ENCODE measurements at places on chromosomes 3 and 15.

DNA sequence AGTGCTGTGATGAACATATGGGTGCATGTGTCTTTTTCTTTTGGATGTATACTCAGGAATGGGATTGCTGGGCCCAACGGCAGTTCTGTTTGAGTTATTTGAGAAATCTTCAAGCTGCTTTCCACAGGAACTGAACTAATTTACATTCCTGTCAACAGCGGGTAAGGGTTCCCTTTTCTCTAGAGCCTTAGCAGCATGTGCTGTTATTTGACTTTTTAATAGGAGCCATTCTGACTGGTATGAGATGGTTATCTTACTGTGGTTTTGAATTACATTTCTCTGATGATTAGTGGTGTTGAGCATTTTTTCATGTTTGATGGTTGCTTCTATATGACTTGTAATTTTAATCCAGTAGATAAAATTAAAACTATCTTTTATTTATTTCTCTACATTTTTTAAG is 1168.6 kb upstream of the ALCAM start:
- DNase-seq: no peak

GRCh38 chr3:108391917-108392593 is 95.7 kb downstream of the HHLA2 start:
- no peak for DNase-seq

GRCh38 chr3:164190566-164190965 is 887.7 kb downstream of the SI start:
- DNase-seq: no peak

DNA sequence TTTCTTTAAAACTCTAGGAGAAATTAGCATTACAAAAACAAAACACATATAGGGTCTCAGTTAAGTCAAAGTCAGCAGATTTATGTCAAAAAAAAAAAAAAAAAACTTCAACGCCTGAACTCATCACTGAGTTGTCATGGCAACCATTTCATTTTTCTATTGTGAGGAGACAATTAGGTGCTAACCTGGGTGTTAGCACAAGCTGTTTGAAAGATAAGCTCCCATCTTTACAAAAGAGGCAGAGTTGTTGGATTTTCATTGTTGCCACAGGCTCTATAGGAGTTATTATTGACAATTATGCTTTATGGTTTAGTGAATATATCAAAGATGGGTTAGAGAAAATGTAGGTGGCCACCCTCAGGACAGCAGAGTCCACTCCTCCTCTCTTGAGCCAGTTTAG is 806.9 kb downstream of the GRM7 start:
- no peak for DNase-seq

- DNase-seq: no peak
These were observed 118.7 kb downstream of the CHRNA7 start for GRCh38 chr15:32148833-32149555.

- DNase-seq: no peak
These were observed 399.3 kb downstream of the FOXP1 start for GRCh38 chr3:71184252-71184651.

- no peak for DNase-seq
These were observed 146.2 kb upstream of the NR2F2 start for GRCh38 chr15:96184297-96184696.

- DNase-seq: no peak
These were observed 4.0 kb downstream of the SOX2 start for GRCh38 chr3:181715571-181716340.

DNA sequence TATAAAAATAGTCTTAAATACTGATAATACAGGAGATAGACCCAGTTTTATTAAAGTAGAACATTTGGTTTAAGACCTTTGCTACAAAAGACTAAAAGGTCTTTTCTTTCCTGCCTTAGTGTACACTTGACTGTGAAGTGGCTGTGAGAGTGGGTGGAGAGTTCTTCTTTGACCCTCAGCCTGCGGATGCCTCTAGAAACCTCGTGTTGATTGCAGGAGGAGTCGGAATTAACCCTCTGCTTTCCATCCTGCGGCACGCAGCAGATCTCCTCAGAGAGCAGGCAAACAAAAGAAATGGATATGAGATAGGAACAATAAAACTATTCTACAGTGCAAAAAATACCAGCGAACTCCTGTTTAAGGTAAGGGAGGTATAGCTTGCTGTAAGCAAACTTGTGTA is 36.5 kb downstream of the OXNAD1 start:
- DNase-seq: no peak

- no peak for DNase-seq
These were observed 599.6 kb downstream of the GBE1 start for GRCh38 chr3:81161851-81162250.

GRCh38 chr3:74080056-74080461 is 455.3 kb upstream of the PDZRN3 start:
- no peak for DNase-seq

- no peak for DNase-seq
These were observed 157.4 kb upstream of the NPHP3 start for GRCh38 chr3:132879656-132880055.

GRCh38 chr3:107990433-107990832 is 100.4 kb downstream of the CD47 start:
- DNase-seq: no peak

- DNase-seq: no peak
These were observed 27.6 kb downstream of the PLXNB1 start for GRCh38 chr3:48402281-48402732.

DNA sequence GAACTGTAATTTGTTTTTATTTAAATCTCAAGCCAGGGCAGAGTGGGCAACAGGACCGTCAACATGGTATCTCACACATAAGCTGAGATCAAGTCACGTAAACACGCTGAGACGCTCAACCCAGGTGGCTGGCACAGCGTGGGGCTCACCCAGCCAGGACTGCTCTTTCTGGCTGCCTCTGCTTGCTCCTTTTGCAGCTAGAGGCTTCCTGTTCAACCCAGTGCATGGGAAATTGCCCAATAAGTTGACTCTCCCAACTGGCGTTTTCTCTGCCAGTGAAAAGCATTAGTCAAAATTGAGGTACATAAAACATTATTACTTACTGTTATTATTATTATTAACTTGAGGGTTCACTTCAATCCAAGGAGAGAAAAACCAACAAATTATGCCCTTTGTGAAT is 398.1 kb downstream of the NR2F2 start:
- no peak for DNase-seq

DNA sequence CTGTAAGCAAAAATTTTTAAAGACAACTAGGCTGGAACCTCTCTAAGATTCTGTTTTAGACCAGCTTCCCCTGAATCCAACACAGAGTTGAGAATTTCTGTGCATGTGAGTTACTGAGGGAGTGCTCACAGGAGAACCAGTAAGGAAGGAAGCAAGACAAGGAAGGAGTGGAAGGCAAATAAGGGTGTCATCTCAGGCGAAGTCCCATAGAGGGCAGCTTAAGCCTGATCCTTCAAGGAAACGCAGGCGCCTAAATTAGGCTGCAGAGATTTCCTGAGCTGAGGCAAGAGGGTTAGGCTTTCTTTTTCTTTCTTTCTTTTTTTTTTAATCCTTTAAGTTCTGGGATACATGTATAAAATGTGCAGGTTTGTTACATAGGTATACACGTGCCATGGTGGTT is 36.2 kb upstream of the COL6A6 start:
- DNase-seq: no peak

- DNase-seq: no peak
These were observed 205.9 kb upstream of the CDIN1 start for GRCh38 chr15:36373550-36373949.

DNA sequence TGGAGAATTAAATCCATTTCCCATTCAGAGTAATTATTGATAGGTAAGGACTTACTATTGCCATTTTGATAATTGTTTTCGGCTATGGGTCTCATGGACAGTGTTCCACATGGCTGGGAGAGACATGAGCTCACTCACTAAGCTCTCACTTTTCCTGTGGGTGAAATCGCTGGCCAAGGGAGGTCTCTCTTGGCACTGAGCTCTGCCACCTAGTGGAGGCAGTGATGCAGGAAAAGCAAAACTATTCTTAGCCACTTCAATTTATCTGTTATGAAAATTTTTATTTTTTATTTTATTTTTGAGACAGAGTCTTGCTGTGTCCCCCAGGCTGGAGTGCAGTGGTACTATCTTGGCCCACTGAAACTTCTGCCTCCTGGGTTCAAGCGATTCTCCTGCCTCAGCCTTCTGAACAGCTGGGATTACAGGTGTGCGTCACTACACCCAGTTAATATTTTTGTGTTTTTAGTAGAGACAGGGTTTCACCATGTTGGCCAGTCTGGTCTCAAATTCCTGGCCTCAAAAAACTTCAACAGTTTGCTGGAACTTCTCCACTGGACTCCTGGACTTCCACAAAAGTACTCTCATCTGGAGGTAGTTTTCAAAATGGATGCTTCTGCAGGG is 4.7 kb upstream of the RNF13 start:
- DNase-seq: peak; percentile 25

DNA sequence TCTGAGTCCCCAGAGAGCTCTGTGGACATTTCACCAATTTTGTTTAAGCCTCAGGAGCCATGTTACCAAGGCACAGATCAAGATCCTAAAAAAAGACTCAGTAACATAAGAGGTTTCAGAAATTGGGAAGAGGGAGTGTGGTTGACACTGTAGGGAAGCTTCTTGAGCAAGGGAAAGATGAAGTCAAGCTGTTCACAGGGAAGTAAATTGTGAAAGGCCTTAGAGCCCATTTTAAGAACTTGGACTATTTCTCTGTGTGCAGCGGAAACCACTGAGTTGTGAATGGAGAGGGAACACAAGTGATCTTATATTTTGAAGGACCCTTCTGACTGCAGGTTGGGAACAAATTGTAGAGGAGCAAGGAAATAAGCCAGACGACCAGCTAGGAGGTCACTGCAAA is 18.7 kb downstream of the BCL2A1 start:
- DNase-seq: no peak

GRCh38 chr3:54349231-54349652 is 226.9 kb downstream of the CACNA2D3 start:
- DNase-seq: no peak

GRCh38 chr3:160136421-160136820 is 88.8 kb upstream of the C3orf80 start:
- DNase-seq: no peak

GRCh38 chr15:59394166-59394661 is 21.5 kb upstream of the MYO1E start:
- DNase-seq: no peak

DNA sequence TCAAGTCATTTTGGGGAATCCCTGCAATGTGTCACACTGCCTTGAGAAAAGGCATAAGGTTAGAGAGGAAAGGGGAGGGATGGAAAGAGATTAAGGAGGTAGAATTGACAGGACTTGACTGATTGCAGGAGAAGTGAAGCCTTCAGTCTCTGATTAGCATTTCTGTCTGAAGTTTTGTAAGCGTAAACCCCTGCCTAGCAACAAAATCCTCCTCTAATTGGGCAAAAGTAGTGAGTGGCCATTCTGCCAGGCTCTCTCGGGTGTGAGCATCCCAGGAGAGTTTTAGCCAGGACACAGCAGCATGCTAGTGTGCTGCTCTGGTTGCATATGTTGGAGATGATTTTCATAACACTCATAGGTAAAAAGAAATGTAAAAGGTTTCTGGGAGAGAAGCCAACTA is 117.0 kb upstream of the MRPL3 start:
- DNase-seq: no peak

GRCh38 chr15:64847876-64848716 is 6.4 kb downstream of the PLEKHO2 start:
- DNase-seq: no peak

All from stimulated activated CD4-positive, alpha-beta T cell treated with anti-CD3 and anti-CD28 coated beads, TNF-alpha, amount 100 ng/mL, for 4 hours (primary cell).